Fibroblast of skin of back (primary cell): ENCODE measurements at places on chromosomes 12 and 14.
A peak's percentile ranks its signal among the peaks of the same experiment; 100 is the strongest.

GRCh38 chr12:114638790-114639435 lies 45.1 kb downstream of the TBX3 start:
- DNase-seq: no peak

GRCh38 chr12:116048879-116049278 lies 228.6 kb downstream of the MED13L start:
- no peak for DNase-seq

GRCh38 chr12:52354200-52354599 lies 13.1 kb downstream of the KRT85 start:
- no peak for DNase-seq

DNA sequence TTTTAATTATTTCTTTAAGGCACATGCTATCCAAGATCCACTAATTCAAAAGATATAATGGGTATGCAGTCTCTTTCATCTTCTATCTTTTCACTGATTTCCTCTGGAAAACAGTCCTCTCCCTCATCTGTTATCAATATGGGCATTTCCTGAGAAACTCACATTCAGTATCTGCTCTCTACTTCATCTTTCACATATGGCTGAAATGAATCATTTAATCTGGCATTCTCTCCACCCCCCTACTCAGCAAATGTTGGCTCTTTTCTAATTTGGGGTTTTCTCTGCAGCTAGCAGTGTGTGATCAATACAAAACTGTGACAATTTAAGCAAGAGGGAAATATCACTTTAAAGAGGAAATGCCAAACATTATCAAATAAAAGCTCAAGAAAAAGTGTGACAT lies 157.1 kb upstream of the TMTC1 start:
- no peak for DNase-seq

GRCh38 chr12:82912406-82912805 lies 225.7 kb downstream of the TMTC2 start:
- peak; percentile 5 for DNase-seq

DNA sequence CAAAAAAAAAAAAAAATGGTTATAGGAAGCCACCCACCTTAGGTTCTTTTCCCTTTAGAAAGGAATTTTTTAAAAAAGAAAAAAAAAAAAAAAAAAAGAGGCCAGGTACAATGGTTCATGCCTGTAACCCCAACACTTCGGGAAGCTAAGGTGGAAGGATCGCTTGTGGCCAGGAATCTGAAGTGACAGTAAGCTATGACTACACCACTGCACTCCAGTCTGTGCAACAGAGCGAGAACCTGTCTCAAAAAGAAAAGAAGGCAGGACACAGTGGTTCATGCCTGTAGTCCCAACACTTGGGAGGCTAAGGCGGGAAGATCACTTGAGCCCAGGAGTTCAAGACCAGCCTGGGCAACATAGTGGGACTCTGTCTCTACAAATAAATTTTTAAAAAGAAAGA lies 36.0 kb downstream of the SPTLC2 start:
- DNase-seq: no peak

- DNase-seq: no peak
Measured at GRCh38 chr14:58702441-58703160, 64.8 kb downstream of the DACT1 start.

DNA sequence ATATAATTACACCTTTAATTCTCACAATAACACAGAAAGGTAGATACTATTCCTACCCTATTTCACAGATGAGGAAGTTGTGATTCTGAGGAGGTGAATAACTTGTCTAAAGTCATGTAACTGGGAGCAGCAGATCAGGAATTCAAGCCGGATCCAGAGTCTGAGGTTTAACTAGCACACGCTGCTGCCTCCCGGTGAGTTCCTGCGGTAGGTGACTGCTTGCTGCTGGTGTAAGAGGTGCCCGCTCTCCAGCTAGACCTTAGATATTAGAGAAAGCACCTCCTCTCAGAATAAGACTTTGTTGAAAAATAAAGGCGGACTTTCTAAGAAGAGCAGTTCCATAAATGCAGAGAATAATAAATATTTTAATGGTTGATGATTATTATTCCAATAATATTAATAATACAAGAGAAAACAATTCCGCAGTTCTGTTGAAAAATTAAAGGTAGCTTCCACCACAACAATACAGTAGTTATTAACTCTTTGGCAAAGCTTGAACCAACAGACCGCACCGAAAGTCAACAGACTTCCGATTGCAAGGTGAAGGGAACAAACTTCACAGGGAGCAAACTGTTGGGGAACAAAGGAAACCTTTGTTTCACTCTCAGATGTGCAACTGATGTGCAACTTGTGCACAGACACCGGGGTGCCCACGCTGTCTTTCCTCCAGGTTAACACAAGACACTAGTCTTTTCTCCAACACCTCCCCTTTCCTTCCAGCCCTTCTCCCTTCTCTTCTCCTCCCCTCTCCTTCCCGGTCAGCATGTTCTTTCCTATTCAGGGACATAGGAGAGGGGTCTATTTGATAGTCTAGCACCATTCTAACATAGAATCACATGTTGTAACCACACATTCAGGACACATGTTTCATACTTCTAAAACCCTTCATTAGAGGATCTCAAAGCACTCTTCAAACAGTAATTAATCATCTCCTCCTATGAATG lies 73.2 kb upstream of the EGLN3 start:
- no peak for DNase-seq

DNA sequence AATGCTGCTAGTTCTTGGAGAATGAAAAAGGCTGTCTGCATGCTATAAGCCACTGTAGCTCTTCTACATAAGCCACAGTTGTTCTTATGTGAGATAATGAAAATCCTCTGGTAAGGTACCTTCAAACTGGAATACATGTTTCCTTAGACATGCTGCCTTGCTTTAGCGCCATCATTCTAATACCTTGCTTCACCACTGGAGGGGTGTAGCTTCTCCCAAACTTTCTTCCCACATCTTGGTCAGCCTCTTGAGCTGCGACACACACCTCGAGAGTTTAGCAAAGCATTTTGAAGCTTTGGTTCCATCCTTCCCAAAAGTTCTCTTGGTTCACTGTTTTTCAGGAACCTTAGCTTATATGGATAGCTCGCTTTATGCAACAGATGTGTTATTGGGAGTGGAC lies 69.5 kb downstream of the NKX2-1 start:
- no peak for DNase-seq

GRCh38 chr12:116159175-116159574 lies 118.3 kb downstream of the MED13L start:
- peak; percentile 71 for DNase-seq

DNA sequence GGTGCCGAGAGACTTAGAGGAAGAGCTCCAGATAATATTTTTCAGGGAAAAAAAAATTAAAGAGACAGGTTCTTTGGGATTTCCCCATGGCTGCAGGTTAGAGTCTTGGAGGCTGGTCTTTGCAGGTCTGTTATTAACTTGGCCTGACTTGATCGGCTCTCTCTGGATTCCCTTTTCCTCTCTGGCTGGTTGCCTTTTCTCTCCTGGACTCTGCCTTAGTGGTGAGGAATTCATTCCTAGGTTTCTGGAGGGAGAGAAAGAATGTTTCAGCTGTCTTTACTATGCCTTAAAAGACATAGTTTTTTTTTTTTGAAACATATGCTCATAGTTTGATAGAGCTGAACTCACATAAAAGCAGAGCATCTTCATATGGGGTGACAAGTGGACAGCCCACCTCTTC lies 336.3 kb downstream of the BMP4 start:
- DNase-seq: peak; percentile 77

DNA sequence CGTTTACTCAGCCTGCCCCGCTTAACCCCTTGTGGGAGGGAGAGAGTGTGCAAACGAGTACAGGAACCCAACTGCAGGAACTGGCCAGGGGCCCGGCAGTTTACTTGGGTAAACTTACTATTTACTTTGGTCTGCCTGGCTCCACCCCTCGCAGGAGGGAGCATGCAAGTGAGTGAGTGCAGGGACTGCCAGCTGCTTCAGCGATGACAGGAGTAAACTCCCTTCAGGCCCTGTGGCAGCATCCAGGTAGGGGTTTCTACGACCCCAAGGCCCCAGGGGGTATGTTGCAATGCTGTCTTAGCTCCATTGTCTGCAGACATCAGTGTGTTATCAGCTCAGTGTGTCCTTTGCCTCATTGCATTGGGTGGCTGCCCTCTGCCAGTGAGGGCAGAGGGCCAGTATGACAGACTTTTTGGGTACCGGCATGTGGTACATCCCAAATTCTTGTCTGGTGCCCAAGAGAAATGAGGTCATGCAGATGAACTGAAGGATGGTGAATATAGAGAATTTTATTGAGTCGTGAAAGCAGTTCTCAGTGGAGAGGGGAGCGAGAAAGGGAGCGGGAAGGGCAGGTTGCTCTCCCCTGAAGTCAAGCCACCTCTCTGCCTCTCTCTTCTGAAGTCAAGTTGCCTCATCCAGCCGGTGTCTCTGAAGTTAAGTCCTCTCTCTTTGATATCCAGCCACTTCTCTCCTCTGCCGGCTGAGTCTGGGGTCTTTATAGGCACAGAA lies 181.8 kb downstream of the FUT8 start:
- DNase-seq: no peak

DNA sequence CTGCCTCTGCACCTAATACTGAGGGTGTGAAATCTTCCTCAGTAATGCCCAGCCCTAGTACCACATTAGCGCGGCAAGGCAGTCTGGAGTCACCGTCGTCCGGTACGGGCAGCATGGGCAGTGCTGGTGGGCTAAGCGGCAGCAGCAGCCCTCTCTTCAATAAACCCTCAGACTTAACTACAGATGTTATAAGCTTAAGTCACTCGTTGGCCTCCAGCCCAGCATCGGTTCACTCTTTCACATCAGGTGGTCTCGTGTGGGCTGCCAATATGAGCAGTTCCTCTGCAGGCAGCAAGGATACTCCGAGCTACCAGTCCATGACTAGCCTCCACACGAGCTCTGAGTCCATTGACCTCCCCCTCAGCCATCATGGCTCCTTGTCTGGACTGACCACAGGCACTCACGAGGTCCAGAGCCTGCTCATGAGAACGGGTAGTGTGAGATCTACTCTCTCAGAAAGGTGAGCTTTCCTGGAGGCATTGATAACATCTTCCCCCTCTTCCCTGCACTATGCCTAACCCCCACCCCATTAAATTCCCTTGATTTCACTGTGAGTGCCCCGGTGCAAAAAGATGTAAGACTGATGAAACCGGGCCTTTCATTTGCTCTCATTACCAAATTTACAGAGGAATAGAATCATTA lies 291.4 kb downstream of the NAV3 start:
- DNase-seq: peak; percentile 22

DNA sequence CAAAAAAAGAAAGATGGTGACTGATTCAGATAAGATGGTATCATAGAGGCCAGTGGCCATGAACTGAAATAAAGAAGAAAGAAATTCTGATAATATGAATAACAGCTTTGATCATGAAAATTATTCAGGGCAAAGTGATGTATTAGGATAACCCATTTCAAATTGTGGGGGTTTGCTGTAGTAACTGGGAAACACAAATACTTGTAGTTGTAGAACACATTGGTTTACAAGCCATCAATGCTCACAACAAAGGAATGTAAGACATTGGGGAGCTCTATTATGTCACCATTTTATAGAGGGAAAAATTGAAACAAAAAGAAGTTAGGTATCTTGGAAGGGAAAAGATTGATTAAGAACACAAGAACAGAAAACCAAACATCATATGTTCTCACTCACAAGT lies 140.4 kb upstream of the FRMD6 start:
- DNase-seq: no peak

- no peak for DNase-seq
Measured at GRCh38 chr14:103206023-103206481, 82.8 kb downstream of the TNFAIP2 start.

DNA sequence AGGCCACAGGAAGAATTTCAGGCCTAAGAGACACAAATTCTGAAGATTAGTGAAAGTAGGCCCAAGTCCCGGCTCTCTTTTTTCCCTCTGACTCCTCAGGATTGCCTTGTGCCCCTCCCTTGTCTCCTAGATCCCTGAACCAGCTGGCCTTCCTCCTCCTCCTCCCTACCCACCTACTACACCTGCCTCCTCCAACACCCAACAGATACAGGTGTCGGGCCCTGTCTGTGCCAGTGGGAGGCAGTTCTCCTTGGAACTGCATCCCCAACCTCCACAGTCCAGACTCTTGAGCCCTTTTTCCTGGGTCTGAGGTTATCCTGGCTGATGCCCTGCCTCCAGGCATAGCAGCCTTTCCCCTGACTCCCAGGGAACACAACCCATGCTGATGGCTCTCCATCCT lies 1.8 kb downstream of the PPP1R1A start:
- DNase-seq: no peak

- DNase-seq: no peak
Measured at GRCh38 chr12:13154831-13155230, 41.7 kb upstream of the EMP1 start.

DNA sequence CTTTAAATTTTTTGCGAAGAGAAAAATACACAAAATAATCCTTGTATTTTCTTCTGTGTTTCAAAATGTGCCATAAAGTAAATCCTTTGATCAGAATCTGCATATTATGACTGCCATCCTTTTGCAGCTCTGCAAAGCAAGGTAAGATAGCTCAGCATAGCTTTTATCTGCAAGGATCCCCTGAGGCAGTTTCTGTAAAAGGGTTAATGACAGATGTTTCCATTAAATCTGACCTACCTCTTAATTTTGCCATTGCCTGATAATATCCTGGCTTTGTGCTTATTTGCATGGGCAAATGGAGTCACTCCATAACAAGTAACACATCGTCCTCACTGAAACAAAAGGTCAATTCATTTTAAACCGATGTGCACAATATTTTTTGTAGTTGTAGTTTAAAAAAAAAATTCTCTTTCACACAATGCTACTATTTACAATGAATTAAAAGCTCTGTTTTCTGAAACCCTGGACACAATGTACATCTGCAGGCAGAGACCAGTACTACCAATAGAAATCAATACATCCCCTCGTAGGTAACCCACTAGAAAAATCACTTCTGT lies 108.5 kb upstream of the SOX5 start:
- no peak for DNase-seq

GRCh38 chr14:61197416-61197815 lies 83.7 kb downstream of the TMEM30B start:
- no peak for DNase-seq
